Brain pericyte (primary cell): ENCODE measurements at places on chromosomes 4 and X.

- DNase-seq, result no peak
These were observed 61.4 kb downstream of the HTRA3 start for GRCh38 chr4:8330821-8331574.

DNA sequence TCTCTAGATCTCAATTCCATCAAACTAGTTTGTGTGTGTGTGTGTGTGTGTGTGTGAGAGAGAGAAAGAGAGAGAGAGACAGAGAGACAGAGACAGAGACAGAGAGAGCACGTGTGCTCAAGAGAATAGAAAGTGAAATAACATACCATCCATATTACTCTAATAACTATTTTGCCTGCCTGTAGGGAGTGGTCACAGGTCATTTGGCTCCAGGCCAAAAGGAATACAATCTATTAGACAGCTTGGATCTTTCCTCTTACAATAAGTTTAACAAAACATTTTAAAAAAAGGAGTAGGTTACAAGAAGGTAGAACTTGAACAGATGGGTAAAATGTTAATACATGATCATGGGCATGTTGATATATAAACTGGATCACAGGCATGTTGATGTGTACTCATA is 76.2 kb downstream of the COL4A6 start:
- peak; percentile 31 for DNase-seq

DNA sequence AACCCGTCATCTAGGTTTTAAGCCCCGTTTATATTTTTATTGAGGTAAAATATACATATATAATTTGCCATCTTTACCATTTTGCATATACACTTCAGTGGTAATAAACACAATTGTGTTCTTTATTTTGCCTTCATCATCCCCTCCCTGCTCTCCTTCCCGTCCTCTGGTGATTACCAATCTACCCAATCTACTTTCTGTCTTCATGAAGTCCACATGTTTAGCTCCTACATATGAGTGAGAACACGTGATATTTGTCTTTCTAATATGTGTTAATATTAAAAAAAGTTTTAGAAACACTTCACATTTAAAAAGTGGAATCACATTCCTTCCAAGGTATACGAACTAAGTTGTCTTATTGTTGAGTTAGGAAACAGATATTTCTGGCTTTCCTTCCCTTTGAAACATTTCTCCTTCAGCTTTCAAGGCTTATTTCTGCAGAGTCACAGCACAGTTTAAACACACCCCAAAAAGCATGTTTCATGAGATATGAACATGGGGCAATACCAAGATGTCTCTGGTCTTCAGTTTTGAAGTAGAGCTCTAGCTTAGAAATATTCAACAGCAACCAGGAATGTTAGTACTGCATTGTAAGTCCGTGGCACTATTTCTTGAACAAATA is 35.9 kb downstream of the GYPA start:
- no peak for DNase-seq

GRCh38 chr4:113112338-113112978 is 63.0 kb downstream of the ANK2 start:
- DNase-seq, result no peak

DNA sequence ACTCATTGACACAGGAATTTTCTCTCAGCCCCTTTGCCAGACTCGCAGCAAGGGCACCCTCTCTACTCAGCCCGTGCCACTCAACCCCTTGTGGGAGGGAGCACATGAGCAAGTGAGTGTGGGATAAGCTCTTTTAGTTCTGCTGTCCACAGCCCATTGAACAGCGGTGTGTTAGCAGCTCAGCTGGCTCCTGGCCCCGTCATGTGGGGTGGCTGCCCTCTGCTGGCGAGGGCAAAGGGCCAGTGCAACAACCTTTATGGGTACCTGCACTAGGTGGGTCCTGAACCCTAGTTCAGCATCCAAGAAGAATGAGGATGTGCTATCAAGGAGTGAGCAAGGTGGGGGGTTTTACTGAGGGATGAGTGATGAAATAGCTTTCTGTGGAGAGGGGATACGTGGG is 85.0 kb upstream of the ZNF81 start:
- no peak for DNase-seq

DNA sequence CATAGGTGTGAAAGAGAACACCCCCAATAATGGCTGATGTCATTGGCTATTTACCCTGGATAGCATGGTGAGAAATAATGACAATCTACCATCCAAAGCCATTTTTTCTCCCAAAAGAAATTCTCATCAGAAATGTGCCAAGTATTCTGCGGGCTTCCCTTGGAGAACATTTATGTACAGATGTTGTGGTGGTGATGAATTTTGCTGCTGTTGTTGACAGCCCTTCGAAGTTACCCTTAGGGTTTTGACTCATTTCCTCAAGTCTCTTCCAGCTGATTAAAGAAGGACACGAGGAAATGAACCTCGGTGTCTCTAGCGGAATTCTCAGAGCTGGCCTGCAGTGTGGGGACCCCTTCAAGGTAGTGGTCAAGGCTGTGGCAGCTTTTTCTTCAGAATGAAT is 3.4 kb downstream of the KIT start:
- DNase-seq, result no peak

DNA sequence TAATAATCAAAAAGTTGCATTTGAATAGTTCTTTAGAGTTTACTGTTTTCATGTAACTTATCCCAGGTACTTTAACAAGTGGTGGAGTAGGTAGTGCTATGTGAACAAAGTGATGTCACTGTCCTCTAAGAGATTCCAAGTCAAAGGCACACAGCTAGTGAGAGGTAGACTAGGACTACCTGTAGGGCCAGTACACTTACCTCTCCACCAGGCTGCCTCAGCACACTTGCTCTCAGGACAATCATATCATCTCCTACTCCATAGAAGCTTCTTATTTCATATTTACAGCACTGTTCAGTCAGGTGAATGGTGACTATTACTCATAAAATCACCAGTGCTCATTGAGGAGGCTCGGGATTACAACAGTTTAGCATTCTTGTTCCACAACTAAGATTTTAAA is 173.0 kb upstream of the EMCN start:
- DNase-seq, result no peak

DNA sequence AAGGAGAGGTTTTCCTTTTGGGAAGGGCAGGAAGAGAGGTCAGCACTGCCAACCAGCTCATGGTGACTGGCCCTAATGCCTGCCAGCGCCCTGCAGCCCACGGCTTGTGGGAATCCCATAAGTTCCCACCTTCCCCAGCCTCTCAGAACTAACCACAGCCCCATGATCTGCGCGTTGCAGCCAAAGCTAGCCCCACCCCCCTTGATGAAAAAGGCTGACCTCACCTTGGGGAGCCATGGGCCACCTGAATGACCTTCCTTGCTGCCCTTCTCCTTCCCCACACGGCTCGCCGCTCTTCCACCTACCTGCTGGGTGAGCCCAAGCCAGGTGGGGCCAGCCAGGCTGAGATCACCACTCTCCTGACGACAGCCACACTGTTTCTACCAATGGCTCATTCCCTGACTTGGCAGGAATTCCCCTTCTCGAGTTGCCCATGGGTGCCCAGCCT is 3.9 kb upstream of the ELF4 start:
- DNase-seq, result no peak

DNA sequence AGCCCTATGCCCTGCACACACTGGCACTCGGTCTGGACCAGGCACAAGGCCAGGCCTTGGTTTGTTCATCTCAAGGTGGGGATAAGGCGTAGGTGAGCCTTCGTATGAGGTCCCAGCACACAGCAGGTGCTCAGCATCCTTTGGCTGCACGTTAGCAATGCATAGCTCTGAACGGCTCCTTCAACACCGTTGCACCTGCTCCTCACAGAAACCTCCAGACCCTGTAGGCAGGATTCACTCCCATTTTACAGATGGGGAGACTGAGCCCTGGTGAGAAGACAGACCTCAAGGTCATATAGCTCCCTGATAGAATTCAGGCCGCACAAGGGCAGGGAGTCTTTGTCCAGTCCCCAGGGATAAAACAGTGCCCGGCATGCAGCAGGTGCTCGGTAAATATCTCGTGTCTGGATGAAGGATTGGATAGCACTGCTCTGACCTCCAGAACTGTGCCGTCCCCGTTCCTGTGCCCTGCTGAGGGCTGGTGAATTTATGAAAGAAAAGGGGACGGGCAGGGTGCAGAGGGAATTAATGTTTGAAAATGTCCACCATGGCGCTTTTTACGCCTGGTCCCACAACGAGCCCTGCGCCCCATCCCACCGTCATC is 2.4 kb downstream of the PPP2R2C start:
- no peak for DNase-seq

GRCh38 chr4:115841871-115842270 is 728.5 kb upstream of the NDST4 start:
- DNase-seq, result no peak

- no peak for DNase-seq
These were observed 21.4 kb upstream of the RBPJ start for GRCh38 chr4:26299254-26299882.

DNA sequence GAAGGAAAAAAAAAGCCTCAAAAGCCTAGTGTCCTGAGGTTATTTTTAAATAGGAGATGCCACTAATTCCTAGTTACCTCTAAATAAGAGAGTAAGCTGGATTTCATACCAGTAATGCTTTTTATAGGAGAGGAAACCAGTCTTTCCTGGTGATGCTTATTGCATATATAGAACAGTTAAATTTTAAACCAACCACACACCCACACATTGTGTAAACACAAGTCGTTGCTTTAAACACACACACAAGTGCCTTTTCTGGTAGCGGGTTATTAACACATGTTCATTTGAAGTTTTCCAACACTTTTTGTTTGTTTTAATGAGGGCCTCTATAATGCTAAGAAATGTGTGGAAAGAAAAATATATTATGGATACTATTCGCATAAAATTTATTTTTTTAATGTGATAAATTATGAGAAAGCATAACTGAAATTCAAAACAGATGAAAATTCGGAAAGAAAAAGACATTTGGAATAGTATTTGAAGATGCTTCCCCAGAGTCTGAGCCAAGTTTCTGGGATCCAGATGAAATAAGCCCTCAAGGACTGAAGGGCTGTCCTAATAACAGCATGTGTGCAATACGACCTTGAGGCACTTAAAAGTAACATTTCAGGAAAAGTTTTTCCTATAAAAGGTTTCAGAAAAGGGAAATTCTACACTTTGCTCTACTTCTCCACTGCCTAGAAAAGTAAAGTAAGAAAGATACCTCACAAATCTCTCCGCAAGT is 2.0 kb downstream of the ANTXR2 start:
- DNase-seq, result no peak

DNA sequence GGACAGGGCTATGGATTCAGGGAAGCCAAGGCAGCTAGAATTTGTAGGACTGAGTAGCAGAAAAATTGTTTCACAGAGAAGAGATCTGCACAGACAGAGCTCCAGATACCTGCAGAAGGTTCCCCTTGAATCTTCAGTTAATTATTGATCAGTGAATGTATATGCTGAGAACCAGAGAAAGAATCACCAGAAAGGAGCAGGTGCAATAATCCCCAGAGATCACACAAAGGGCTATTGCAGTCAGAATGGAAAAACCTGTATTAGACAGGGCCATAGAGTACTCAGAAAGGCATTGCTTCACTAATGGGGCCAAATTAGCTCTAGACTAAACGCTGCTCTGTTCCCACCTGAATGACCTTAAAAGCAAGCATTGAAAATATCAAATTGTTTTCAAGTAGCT is 35.5 kb upstream of the SMAD1 start:
- no peak for DNase-seq

GRCh38 chrX:51853251-51853650 is 40.2 kb upstream of the MAGED1 start:
- DNase-seq, result no peak

GRCh38 chr4:41207291-41207831 is 7.0 kb downstream of the APBB2 start:
- DNase-seq, result no peak

DNA sequence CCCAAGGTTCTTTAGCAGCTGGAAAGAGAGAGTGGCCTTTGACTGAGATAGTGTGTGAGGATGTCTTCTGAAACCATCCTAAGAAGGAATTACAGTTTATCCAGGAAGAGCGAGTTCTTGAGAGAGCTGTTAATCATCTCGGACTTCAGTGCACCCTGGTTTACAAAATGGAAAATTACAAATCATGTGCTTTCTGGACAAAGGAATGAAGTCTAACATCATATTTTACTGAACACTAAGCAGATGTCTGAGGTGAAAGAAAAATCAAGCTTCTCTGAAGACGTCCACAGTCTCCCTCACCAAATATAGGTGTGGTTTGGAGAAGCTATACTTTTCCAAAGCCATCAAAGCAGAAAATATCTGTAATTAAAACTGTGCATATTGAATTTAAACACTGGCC is 30.8 kb upstream of the CYP2U1 start:
- DNase-seq, result no peak

DNA sequence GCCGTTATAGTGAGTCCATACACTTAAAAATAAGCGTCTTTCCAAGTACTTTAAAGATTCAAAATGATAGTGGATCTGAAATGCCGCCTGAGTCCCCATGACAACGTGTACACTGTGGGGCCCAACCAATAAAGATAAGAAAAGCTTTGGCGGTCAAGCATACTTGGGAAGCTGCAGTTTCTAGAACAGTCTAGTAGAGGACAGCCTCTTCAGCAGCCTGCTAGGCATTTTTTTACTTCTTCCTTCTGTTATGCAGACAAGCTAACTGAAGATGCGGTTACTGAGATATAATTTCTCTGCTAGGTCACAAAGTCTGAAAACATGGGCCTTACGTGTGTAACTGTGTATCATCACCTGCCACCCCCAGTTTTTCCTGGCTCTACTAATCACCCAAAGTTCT is 402 bp upstream of the UPRT start:
- no peak for DNase-seq

DNA sequence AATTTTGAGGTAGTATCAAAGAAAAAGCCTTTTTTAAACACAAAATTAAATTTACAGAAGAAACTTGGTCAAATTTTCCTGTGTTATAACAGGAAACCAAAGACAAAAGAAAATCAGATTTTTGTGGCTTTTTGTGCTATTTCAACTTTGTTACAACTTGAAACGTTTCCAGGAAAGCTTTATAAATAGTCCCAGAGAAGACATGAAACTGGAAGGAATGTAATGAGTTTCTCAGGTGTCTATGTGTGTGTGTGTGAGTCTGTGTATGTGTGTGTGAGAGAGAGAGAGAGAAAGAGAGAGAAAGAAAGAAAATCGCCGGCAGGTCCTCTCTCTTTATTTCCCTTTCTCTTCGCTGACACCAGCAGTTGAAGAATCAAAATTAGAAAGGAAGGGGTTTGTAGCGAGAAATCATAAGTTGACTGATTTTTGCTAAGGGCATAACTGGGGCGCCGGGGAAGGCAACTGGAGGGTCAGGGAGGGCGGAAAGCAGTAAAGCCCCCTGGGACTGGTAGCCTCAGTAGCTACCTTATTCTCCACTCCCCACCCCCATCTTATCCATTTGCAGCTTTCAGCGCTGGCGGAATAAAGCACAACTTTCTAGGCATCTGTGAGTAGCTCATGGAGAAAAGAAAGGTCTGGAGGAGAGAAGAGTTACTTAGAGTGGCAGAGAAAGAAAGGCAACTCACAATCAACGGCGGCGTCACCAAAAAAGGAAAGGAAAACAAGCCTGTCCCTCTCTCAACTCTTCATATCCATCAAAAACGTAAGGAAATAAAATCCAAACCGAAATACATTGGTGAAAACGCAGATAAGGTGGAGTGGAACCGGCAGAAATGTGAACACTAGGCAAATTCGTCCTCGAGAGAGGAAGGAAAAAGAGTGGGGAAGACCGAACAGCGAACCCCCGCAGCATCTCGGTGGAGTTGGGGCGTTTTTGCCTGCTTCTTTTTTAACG is 1.3 kb downstream of the TMEM47 start:
- no peak for DNase-seq
